ENCODE measurements at places on chromosomes 7 and 10. TPM values are rescaled to one million over a fixed set of nuclear protein-coding genes. Genes with fewer than 3 reads are reported as not detected.

CRYGN gene
- total RNA-seq: not detected

BAG3 gene
- 0.78 TPM for total RNA-seq

HBP1 gene
- 78.6 TPM for total RNA-seq

CLRN3 gene
- total RNA-seq: 0.62 TPM

OR2A12 gene
- total RNA-seq: not detected
